ENCODE measurements at places on chromosomes 7 and 10.

DNA sequence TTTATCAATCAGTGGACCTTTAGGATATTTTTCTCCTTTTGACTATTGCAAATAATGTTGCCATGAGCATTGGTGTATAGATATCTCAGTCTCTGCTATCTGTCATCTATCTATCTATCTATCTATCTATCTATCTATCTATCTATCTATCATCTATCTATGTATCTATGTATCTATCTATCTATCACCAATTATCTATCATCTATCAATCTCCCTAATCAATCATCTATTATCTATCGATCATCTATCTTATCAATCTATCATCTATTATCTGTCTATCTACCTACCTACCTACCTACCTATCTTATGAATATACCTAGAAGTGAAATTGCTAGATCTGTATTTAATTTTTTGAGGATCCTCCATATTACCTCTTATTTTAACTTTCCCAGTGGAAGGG lies 69.6 kb downstream of the EMX2 start:
- DNase-seq, result no peak

DNA sequence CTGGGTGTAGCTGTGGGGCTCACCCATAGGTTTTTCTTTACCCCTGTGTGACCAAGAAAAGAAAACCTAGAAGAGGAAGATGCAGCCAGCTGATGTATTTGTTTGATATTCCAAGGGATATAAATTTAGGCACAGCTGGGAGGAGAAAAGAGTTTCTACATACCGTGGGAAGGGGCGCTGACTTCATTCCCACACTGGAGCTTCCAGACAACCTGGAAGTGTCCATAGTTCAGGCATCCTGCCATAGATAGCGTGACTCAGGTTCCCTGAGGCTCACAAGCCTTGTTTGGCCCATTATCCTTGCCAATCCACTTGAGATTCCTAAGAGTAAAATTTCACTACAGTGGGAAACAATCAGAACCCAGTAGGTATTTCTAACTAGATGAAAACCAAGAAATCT lies 371.7 kb upstream of the NRP1 start:
- DNase-seq, result peak; percentile 95

GRCh38 chr10:8375137-8375536 lies 320.6 kb downstream of the GATA3 start:
- no peak for DNase-seq

- DNase-seq, result no peak
These were observed 345.5 kb downstream of the FGFR2 start for GRCh38 chr10:121252756-121253155.

DNA sequence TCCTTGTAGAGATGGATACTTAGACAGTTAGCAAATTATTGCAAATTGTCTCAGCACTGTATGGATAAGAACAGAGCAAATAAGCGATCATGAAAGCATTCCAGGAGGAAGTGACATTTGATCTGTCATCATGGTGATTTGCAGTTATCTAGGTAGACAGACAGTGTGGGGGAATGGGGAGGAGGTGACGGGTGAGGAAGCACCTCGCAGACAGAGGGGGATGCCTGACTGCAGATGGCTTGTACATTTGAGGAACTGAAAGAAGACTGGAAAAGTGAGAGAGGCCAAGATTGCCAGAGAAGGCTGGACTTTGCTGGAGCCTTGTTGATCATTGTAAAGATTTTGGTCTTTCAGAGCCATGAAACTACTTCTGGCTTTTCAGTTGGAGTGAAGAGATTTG lies 318.2 kb upstream of the CELF2 start:
- no peak for DNase-seq

DNA sequence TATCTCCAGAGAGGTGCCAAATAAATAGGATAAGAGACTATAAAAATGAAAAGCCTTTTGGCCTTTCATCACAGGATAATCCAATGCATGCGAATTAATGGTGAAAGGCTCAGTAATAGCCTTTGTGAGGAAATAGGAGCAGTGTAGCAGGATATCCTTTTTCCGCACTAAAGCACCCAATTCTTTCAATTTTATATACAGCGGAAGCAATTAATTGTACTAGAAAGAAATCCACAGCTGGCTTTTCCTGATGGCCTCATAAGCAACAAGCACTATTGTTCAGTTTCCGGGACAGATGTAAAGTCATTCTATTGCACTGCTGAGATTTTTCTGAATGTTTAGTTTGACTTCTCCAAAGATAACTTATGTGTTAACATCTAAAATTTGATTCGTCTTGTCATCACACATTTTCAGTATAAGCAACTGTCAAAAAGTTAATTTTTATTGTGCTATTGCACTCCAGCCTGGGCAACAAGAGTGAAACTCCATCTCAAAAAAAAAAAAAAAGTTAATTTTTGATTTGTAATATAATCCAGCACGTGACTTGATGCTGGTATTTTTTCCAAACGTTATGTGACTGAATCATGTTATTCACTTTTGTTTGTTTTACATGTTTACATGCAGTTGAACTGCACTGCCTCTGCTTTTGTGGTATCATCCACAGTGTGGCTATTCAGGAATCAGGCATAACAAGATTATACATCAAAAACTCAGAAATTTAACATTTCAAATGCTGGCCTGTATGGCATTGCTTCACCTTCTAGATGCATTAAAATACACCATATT lies 8.4 kb upstream of the BMPR1A start:
- DNase-seq, result peak; percentile 23

DNA sequence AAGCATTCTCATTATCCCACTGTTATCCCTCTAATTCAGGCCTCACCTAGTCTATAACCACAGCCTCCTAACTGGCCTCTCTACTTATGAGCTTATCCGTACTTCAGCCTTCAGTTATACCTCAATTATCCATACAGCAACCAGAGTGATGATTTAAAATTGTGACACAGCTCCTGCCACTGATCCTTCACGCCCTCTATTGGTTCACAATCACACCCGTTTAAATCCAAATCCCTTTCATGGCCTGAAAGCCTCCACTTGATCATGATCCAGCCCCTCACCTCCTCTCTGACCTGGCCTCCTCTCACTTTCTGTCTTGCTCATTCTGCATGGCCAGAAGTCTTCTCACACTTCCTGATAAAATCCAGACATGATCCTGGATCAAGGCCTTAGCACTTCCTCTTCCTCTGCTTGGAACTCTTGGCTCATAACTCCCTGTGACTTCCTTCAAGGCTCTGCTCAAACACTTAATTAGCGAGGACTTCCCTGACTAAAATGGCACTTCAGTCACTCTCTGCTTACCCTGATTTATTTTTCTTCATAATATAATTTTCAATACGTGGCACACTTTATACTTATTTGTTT lies 19.0 kb upstream of the TMEM26 start:
- no peak for DNase-seq

GRCh38 chr10:89114846-89115625 lies 92.1 kb downstream of the CH25H start:
- peak; percentile 57 for DNase-seq

GRCh38 chr10:71694567-71694968 lies 25.0 kb downstream of the C10orf105 start:
- DNase-seq, result no peak

- no peak for DNase-seq
These were observed 89.6 kb upstream of the ZNF804B start for GRCh38 chr7:88669913-88670312.

DNA sequence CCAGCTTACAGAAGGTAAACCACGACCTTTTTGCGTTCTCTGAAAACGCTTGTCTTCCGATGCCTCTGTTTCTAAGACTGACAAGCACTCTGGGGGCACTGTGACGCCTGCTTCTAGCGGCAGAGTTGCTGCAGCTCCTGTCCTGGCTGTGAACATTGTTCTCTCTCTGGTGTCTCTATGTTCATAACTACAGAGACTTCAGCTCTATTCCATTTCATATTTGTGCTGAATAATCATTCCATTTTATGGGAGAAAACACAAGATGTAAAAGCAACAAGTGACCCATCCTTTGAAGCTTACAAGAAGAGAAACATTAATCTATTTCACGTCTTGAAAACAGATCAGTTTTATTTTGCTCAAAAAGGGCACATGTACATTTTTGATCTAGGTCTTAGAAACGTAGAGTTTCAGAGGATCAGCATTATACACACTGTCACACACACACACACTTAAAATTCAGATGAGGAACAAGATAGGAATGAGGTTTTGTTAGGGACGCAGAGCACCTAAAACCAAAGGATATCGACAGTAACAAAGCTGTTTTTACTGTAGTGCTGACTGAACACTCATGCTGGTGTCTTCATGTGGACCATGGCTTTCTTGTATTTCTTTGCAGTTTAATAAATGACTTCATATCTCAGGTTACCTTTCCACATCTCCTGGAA lies 3.0 kb downstream of the IKZF1 start:
- no peak for DNase-seq

DNA sequence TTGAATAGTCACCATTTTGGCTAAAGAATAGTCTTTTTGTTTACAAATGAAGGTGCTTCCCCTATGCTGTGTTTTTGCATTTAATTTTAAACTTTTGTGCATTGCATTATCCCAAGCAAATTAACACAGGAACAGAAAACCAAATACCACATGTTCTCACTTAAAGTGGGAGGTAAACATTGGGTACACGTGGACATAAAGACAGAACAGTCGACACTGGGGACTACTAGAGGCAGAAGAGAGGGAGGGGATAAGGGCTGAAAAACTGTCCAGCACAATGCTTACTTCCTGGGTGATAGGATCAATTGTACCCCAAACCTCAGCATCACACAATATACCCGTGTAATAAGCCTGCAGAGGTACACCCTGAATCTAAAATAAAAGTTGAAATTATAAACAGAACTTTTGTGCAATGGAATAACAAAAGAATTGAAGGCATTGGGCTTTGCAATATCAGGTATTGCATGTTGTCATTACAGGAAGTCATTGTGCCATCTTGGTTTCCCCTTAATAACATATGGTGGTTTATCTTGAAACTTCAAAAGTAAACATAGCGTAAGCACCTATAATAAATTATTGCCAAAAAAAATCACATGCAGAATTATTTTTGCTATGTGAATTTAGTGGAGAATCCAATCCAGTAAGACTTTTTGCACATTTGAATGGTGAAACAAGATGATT lies 16.1 kb downstream of the ADD3 start:
- no peak for DNase-seq

GRCh38 chr7:43697690-43698089 lies 31.6 kb downstream of the COA1 start:
- DNase-seq, result no peak

- no peak for DNase-seq
These were observed 48.6 kb downstream of the CRTAC1 start for GRCh38 chr10:97981816-97982215.

DNA sequence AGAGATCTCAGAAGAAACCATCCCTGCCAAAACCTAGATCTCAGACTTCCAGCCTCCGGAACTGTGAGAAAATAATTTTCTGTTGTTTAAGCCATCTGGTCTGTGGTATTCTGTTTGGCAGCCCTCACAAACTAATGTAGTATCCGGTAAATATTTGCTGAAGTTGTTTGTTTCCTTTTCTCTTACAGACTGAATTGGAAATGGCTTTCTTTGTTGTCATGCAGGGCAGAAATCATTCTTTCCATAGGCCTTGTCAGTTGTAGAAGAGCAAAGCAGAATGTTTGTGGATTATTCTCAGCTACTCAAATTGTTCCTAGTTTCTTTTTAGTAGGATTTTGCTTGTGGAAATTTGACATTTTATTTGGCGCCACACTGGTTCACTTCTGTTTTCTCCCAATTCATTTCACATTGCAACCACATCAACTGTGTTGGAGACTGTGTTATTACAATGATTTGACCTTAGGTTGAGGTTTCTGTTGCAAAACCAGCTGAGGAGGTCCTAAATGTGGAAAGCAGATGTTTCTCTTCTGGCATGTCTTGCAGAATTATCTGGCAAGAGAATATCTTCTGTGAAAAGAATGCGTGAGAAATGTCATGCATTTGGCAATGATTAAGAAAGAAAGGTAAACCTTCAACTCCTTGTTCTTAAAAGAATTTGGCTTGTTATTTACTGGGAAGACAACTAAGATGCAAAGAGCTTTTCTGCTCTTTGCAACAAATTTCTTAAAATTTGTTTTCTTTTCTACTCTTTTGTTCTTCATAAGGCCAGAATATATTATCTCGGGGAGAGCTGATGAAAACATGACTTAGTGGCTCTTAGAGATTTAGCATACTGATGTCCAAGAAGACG lies 25.8 kb downstream of the ACTA2 start:
- peak; percentile 98 for DNase-seq

- DNase-seq, result no peak
These were observed 58.9 kb upstream of the WAPL start for GRCh38 chr10:86580521-86580891.

DNA sequence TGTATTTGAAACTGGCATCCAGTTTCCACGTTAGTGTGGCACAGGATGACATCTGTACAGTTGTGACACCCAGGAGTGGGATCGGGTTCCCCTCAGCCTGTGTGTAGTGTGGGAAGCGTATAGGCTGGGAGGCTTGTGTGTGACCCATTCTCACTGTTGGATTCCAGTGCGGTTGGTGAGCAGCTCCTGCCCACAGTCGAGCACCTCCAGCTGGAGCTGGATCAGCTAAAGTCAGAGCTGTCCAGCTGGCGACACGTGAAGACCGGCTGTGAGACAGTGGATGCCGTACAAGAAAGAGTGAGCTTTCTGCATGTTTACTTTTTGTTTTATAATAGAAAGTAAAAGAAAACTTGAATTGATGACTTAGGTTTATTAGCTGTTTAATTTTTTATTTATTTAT lies 18.7 kb upstream of the GET4 start:
- no peak for DNase-seq

DNA sequence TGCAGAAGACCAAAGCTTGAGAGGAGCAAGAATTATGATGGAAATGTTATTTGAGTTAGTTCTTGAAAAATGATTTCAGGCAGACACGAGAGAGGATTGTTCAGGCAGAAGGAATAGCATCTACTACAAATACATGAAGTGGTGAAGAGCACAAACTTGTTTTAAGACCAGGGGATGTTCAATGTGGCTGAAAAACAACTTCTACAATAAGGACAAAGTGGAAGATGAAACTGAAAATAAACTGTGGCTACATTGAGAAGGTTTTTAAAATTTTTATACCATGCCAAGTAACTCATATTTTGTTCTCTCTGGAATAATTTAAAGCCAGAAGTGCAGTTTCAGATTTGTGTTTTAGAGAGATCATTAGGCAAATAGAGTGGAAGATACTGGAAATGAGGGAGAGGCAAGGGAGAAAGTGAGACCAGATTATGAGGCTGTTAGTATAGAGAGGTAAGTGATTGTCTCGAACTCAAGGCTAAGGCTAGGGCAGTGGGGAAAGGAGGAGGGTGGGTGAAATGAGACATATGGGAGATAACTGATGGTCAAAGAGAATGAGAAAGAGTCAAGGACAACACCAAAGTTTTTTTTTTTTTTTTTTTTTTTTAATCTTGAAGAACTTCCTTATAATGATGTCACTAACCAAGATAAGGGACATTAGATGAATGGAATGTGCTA lies 115.4 kb downstream of the MDFIC start:
- DNase-seq, result no peak

GRCh38 chr7:18295781-18296423 lies 199.6 kb upstream of the HDAC9 start:
- no peak for DNase-seq

GRCh38 chr10:21700474-21700873 lies 166.4 kb downstream of the MLLT10 start:
- DNase-seq, result no peak

GRCh38 chr10:82267465-82267864 lies 392.5 kb downstream of the NRG3 start:
- no peak for DNase-seq
